ENCODE measurements at places on chromosomes 1 and 21.

DNA sequence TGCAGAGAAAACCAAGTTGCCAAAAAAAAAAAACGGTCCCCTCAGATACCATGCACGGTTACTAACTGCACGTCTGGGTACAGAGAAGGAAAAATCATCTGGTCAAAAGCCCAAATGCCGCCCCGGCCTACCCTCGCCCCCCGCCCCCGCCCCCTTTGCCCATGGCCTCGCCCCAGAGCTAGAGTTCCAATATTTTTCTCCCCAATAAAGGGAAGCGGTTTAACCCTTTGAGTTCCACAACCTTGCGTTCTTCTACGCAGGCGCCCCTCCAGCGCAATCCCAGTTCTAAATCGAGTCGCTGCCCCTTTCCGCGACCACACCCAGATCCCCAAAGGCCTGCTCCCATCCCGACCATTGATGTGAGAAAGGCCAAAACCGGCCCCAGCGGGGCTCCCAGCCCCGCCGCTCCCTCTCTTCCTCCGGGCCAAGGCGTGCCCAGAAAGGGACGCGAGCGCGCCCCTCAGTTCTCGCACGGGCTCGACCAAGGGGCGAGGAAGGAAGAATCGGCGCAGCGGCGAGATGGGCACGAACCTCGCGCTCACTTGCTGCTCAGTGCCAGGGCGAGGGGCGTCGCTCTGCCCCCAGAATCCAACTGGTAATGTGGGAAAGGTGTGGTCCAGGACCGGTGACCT lies 797 bp downstream of the WDR47 start:
- peak; percentile 31 for DNase-seq

GRCh38 chr1:61287734-61288133 lies 205.4 kb downstream of the NFIA start:
- no peak for DNase-seq

GRCh38 chr1:40315795-40316594 lies 1.1 kb downstream of the COL9A2 start:
- DNase-seq: no peak

DNA sequence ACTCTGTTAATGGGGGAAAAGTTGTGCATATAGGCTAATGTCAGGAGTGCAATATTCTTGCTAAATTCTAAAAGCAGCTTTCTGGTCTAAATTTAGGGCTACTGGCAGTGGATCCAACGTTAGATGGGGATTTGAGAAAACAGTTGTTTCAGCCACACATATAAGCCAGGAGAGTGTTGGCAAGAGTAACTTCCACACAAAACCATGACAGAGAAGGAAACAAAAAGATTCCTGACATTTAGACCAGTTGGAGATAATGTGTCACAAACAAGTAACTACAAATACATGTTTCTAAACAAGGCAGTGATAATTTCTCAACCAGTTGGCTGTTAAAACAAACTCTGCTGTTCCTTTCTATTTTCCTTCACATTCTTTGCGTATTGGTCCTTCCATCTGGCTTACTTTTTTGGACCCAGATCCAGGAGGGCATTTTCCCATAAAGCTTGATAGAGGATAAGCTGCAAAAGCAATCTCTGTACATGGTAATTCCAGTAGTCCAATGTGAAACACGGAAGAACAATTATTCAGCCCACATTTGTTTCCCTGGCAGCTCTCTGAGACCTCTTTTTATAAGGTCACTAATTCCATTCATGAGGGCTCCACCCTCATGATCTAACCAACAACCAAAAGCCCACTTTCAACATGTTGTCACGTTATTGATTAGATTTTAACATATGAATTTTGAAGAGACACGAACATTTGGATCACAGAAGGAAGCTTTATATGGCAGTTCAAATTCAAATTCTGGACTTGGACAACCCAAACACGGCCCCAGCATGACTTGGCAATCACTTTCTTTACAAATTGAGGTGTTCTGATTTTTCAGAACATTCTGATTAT lies 1888.6 kb downstream of the MRPL39 start:
- DNase-seq: no peak

- DNase-seq: no peak
Measured at GRCh38 chr1:65247419-65248359, 61.7 kb upstream of the DNAJC6 start.

GRCh38 chr1:27603309-27603680 lies 649 bp downstream of the AHDC1 start:
- DNase-seq: peak; percentile 46

- DNase-seq: no peak
Measured at GRCh38 chr1:182641561-182641960, 37.4 kb upstream of the RGS16 start.

DNA sequence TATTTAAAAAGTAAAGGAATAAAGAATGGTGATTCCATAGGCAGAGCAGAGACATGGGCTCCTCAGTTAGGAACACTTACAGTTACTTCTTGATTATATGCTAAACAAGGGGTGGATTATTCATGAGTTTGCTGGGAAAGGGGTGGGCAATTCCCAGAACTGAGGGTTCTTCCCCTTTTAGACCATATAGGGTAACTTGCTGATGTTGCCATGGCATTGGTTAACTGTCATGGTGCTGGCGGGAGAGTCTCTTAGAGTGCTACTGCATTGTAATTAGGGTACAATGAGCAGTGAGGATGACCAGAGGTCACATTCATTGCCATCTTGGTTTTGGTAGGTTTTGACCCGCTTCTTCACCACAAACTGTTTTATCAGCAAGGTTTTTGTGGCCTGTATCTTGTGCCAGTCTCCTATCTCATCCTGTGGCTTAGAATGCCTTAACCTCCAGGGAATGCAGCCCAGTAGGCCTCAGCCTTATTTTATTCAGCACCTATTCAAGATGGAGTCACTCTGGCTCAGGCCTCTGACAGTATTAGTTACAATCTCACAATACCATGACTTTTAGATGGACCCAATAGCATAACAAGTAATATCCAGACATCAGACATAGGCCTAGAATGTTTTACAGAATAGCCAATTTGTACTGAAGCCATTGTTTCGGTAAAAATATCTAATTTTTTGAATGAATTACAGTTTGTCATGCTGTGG lies 106.8 kb downstream of the ZBTB18 start:
- DNase-seq: no peak

DNA sequence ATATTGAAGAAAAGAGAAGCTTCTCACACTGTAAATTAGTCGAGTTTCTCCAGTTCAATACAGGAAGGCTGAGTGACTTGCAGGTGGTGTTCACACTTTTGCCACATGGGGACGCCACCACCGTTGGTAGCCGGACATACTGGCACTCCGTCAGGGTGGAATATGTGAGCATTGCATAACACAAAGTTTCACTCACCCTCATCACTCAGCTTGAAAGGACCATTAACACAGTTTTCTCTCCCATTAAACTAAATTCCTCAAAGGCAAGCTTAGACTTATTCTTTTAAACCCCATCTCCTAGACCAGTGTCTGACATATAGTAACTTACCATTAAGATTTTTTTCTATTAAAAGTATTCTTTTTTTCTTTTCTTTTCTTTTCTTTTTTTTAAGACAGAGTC lies 105.3 kb upstream of the SERBP1 start:
- peak; percentile 85 for DNase-seq
